ENCODE measurements at places on chromosomes 2 and 18.

GRCh38 chr2:9941196-9941995 lies 10.1 kb upstream of the GRHL1 start:
- DNase-seq, result no peak

DNA sequence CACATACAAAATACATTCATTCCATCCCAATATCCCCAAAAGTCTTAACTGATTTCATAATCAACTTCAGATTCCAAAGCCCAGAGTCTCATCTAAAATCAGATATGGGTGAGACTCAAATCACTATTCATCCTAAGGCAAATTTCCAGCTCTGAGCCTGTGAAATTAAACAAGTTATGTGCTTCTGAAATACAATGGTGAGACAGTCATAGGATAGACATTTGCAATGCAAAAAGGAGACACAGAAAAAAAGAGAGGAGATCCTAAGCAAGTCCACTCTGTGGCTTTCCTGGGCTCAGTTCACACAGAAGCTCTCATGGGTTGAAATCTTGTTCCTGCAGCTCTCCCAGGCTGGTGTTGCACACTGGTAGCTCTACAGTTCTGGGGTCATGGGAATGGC lies 18.3 kb downstream of the ZNF892 start:
- DNase-seq, result no peak

DNA sequence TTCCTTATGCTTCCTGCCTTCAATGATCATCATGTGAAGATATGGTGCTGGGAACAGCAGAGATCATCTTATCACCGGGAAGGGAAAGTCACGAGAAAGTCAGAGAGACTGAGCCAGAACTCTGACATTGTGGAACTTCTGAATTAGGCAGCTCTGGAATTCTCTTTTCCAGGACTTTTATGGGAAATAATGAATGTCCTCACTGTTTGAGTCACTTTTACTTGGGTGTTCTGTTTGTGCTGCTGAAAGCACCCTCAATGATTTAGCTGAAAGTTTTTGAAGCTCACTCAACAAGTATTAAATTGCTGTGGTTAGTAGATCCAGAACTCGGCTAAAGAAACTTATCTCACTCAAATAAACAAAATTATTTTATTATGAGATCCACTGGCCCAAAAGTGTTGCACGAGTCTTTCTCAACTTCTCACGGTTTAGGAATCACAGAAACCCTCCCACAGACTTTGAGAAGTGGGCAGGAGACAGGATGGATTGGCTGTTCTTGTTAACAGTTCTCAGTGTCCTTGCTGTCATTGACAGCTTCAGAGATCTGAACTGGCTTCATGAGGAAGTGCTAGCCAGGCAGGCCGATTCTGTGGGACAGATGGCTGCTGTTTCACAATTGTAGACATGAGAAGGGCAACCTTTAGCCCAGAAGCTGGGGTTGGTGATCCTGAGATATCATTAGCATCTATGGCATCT lies 26.4 kb upstream of the ATRAID start:
- DNase-seq, result no peak

- DNase-seq, result no peak
Observed at GRCh38 chr2:113406114-113406513, 31.4 kb upstream of the ZNG1B start.

- no peak for DNase-seq
Observed at GRCh38 chr2:42706836-42707235, 57.1 kb downstream of the OXER1 start.

GRCh38 chr2:19818039-19818438 lies 83.7 kb downstream of the TTC32 start:
- no peak for DNase-seq

- DNase-seq, result no peak
Observed at GRCh38 chr2:36125702-36126101, 229.9 kb upstream of the CRIM1 start.

All from GM13976 (cell line).